ENCODE measurements at places on chromosomes 7 and 10.
A peak's percentile ranks its signal among the peaks of the same experiment; 100 is the strongest.

GRCh38 chr10:985361-985760 is 2.9 kb upstream of the GTPBP4 start:
- DNase-seq = no peak

DNA sequence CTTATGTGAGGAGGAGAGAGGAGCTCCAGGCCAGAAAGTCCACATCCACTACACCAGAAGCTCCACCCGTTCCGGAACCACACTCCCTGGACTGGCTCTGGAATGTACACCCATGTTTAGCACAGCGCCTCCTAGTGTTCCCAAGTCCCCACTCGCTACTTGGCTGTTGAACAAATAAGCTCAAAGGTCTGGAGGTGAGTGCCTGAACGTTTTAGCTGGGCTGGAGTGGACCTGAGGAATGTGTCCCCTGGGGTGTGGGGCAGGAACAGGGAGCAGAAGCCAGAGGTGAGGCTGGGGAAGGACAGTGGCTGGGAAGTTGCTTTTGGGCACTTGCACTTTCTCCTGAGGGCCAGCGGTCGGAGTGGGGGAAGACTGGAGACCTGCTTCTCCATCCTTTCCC is 164.1 kb upstream of the CDCA7L start:
- DNase-seq = peak; percentile 22

- DNase-seq = no peak
These were observed 84.8 kb downstream of the ETV1 start for GRCh38 chr7:13904689-13905088.

DNA sequence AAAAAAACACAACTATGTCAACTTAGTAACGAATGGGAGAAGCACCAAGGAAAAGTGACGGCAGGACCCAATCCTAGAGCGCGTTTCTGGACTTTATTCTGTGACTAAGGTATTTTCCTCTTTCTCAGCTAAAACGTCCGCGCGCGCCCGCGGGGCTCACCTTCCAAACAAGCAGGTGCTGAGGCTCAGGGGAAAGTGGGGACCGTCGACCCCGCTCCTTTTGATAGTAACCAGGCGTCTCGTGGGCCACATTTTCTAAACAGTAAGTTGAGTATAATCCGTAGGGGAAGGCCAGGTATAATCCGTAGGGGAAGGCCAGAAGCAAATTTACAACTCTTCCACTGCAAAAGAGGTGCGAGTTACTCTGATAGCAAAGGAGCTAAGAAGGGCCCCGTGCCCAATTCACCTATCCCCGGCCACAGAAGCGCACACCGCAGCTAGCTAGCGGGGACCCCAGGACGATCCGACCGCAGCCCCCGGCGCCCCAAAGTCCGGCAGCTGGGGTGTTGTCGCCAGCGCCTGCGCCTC is 743 bp downstream of the MKI67 start:
- DNase-seq = no peak

DNA sequence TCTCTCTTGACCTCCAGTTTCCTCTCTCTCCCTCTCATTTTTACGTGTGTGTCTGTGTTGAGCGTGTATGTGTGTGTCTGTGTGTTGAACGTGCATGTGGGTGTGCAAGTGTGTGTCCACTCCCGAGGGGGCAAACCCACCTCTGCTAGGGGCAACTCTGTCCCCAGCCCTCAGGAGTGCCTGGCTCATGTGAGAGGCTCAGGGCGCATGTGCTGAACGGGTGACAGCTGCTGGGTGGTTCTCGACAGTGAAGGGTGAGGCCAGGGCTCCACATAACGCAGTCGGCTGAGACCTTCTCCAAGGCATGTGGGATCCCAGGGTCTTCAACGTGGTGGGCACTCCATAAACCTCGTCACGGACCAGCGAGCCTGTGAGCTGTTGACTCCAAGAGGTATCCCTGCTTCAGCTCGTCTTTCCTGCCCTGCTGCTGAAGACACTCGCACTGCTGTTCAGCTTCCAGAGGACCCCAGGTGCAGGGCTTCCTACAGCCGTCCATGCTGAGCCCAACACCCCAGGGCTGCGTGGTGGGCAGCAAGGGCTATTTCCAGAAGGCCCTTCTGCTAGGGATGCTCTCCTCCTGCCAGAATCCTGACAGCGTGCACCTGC is 361.6 kb upstream of the SHH start:
- DNase-seq = no peak

DNA sequence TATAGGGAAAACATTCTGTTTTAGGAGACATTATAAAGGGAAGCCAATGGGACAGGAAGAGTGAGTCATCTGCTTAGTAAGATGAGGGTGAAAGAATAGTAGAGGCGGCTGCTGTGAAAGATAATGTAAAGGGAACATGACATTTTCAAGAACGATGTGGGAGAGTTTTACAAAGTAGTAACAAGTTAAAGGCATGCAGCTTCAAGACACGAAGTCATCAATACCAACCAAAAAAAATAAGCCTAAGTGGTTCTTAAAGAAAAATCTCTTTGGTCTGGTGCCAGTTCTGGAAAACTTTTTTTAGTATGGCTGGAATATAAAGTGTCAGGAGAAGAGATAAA is 6.1 kb downstream of the GSTO1 start:
- peak; percentile 60 for DNase-seq

DNA sequence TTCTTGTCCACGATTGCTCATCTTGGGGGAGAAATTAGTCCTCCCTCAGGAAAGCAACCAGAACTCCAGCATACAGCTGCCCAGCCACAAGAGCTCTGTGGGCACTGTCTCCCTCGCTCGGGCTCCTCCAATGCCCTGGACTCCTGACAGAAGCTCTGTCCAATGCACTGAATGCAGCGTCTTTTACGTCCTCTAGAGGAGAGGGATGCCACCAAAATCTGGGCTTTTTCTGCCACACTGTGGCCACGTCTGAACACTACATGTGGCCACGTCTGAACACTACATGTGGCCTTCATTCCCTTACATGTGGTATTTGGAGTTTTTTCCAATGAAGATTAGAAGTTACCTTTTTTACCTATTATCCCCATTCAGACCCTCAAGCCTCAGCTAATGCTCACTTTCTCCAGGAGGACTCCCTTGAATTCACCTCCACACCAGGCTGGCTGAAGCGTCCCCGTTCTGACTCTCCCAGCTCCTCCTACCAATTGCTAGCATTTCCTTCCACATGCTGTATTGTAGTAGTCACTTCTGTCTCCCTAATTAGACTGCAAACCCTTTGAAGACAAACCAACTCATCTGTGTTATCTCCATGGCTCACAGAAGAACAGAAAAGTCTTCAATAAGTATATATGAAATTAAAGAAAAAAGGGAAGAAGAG is 134.3 kb upstream of the PDE1C start:
- DNase-seq = peak; percentile 10

GRCh38 chr10:124270530-124271327 is 148.0 kb downstream of the OAT start:
- no peak for DNase-seq

- DNase-seq = no peak
These were observed 33.0 kb downstream of the FAM25A start for GRCh38 chr10:87053111-87053510.

- no peak for DNase-seq
These were observed 230.9 kb downstream of the BICC1 start for GRCh38 chr10:58743466-58744115.

DNA sequence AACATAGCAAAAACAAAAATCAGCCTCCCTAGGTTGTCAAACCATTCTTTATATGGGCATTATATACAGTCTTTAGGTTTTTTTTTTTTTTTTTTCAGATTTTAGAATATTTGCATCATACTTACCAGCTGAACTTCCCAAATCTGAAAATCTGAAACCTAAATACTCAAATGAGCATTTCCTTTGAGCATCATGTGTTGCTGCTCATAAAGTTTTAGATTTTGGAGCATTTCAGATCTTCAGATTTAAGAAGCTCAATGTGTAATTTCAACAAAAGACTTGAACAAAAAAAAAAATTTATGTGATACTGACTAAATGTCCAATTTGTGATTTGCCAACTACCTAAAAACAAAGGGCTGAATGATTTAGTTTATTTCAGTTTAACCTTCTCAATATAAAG is 13.6 kb downstream of the FAM3C start:
- no peak for DNase-seq

DNA sequence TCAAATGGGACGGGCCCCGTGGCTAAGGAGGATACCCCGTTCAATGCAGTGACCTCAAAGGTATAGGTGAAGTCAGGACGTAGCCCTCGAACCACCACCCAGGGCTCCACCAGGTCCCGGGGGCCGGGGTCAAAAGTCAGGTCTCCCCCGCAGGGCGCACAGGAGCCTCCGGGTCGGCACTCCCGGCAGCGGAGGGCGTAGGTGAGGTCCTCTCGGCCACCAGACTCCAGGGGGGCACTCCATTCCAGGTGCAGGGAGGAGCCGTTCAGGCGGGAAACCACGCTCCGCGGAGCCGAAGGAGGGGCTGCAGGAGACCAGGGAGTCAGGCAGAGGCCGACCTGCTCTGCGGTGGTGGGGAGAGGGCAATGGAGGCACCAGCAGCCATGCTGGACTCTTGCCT is 7.7 kb downstream of the EPHB4 start:
- DNase-seq = no peak

All from inflammatory macrophage (primary cell).